Thyroid gland (tissue), 4 donors: ENCODE measurements at places on chromosomes 2 and 18. TPM values are rescaled to one million over a fixed set of nuclear protein-coding genes. Genes with fewer than 3 reads are reported as not detected.
A peak's percentile ranks its signal among the peaks of the same experiment; 100 is the strongest.

The GPR45 gene
- total RNA-seq: not detected

DNA sequence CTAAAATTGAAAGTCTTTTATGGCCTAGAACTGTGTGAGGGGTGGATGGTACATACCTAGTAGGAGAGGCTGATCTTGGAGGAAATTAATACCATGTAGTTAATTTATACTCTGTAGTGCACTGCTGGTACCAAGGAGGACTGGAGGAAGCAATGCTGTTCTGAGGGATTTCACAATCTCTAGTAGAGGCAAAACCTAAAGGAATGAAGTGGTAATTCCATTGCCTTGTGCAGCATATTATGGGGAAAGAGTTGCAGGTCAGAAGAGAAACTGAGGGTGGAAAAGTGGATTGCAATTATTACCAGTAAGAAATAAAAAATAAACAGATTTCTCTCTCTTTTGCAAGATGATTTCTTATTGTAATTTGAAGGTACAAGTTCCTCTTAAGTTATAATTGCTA lies 2.2 kb downstream of the ABI2 start:
- H3K4me3 ChIP-seq: no peak overlapping the region
- H3K27me3 ChIP-seq: no peaks in the 10 kb centered on the region
- H3K36me3 ChIP-seq: no peaks in the 10 kb centered on the region
- DNase-seq: no peak

DNA sequence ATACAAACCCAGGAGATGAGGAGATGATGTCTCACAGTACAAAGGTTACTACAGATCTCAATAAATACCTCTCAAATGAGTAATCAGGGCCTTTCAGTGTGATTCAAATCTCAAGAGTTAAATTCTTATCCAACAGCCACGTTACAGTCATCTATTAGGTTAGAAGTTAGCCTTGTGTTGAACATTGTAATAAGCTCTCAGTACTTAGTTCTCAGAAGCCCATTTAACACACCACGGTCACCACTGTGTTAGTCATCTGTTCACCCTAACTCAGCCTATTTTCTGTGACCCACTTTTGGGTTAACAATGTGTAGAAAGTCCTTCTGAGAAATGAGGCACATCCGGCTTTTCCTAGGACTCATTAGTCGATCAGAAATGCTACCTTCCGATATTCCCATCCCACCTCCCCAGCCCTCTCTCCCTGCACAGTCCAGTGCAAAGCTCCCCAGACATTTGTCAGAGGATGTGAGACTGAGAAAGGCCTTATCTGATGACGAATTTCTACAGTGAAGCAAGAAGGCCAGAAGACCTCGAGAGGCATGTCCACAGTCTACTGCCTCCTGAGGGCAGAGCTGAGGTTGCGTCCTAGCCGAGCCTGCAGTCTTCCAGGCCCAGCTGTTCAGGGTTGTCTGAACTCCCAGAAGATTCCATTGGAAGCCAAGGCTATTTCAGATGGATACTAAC lies 92.6 kb downstream of the ACTR2 start:
- peaks cover 31% of the 10 kb centered on the region for H3K4me1 ChIP-seq
- DNase-seq: no peak
- H3K27ac ChIP-seq: no peak overlapping the region
- H3K4me3 ChIP-seq: no peak overlapping the region
- H3K27me3 ChIP-seq: no peaks in the 10 kb centered on the region

DNA sequence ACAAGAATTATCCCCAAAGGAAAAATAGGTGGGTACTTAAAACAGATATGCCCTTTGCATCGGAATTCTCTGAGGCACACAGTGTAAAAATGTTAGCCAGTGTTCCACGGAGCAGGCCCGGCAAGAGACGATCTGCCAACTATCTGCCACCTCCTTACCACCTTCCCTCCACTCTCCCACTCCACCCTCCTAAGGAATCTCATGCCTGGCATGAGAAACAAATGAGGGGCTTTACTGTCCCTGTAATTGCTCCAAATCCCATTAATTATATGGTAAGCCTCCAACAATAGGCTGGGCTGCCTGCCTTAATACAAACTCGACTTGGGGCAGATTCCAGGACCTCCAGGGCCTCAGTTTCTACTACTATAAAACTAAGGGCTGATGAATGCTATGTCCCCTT lies 102.3 kb downstream of the ZBTB7C start:
- H3K36me3 ChIP-seq: no peaks in the 10 kb centered on the region
- no peaks in the 10 kb centered on the region for H3K27me3 ChIP-seq
- DNase-seq: peak; percentile 29
- H3K4me1 ChIP-seq: peaks cover 48% of the 10 kb centered on the region
- H3K27ac ChIP-seq: peak overlapping the region; percentile 71

GRCh38 chr2:15777795-15778371 lies 162.5 kb upstream of the MYCN start:
- H3K4me3 ChIP-seq: no peak overlapping the region
- H3K4me1 ChIP-seq: peaks cover 17% of the 10 kb centered on the region
- no peaks in the 10 kb centered on the region for H3K36me3 ChIP-seq
- H3K27ac ChIP-seq: no peak overlapping the region
- no peaks in the 10 kb centered on the region for H3K27me3 ChIP-seq
- DNase-seq: no peak
